ENCODE measurements at places on chromosomes 5 and 9.

DNA sequence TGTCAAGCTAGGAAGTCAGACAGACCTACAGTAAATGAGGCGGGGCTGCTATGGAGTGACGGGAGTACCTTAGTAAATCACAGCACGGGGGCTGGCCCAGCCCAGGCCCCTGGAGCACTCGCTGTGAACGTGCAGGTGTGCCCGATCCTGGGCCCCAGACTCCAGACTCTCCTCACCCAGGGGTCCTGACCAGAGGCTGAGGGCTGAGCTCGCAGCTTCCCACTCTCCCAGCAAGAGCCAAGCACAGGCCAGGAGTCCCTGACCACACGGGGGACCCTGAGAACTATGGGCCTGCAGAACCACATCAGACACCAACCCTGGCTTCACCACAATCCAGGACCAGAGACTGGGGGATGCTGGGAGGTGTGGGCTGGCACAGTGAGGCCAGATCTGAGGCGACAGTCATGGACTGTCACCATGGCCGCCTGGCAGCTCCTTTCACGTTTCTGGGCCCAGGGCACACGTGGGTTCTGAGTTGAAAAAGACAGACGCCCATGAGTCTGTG, 73.4 kb downstream of the ADAMTS2 start:
- DNase-seq: no peak

GRCh38 chr9:28503573-28503972, 930.3 kb upstream of the C9orf72 start:
- DNase-seq: no peak

- no peak for DNase-seq
Observed at GRCh38 chr9:93261735-93262523, 78.0 kb downstream of the WNK2 start.

DNA sequence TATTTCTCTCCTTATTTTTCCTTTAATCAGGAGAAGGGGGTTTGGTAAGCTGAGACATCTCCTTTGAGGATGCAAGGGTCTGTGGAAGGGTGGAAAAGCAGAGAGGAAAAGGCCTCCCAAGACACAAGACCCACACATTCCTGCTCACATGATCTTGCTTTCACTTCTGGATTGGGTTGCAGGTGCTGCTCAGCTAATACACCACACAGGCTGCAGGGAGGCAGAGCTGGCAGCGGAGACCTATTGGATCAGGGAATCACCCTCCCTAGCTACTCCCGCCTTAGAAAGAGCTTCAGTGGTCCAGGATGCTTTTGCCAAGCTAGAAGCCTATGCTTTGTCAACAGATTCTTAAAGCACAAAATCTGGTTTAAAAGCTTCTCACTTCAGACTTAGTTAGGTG, 87.6 kb upstream of the IL33 start:
- no peak for DNase-seq

DNA sequence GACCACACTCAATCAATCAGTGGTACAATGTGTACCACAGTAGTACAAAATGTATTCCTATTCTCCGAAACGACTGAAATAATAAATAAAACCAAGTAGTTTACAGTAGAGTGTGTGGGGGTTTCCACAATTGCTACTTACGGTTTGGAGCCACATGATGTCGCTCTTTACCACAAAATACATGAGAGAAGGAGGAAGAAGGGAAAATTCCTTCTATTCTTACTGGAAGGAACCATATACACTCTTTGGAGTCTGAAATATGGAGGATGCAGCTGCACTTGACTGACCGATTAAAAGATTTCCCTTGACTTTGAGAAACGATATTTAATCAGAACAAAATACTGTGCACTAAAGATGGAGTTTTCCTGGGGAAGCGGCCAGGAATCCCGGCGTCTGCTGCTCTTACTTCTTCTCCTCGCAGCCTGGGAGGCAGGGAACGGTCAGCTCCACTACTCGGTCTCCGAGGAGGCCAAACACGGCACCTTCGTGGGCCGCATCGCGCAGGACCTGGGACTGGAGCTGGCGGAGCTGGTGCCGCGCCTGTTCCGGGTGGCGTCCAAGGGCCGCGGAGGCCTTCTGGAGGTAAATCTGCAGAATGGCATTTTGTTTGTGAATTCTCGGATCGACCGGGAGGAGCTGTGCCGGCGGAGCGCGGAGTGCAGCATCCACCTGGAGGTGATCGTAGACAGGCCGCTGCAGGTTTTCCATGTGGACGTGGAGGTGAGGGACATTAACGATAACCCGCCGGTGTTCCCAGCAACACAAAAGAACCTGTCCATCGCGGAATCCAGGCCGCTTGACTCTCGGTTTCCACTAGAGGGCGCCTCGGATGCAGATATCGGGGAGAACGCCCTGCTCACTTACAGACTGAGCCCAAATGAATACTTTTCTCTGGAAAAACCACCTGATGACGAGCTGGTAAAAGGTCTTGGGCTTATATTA, at the start of gene PCDHA4:
PCDHA4 (plus strand) TSS at position 235 of the 942 bp plus-strand sequence.
- DNase-seq: peak; percentile 24

- no peak for DNase-seq
Observed at GRCh38 chr5:103474677-103475076, 87.9 kb downstream of the NUDT12 start.

DNA sequence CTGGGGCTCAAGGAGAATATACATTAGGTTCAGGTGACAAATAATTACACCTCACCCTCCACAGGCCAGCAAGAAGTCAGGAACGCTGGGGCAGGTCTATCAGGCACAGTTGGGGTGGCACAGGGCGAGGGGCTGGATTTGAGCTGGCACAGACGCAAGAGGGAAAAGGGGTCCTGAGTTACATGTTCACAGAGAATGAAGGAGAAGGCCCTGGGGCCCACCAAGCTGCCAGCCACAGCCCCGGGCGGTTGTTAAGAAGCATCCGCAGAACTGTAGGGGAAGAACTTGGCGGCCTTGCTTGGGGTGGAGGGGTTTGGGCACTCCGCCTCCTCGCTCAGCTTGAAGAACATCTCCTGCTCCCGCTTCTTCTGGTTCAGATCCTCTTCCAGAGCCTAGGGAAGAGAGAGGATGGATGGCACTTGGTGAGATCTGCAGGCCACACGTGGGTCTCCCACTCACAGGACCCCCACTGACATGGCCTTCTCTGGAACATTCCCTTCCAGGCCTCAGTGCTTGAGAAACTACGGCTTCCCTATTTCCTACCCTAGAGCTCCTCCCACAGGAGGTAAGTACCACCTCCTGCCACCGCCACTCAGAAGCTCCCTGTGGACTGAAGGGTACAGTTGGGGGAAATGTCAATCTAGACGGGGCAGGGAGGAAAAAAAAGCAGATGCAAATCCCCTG, 38.3 kb upstream of the FBXW11 start:
- DNase-seq: no peak

GRCh38 chr5:43652537-43653302, 49.7 kb downstream of the NNT start:
- no peak for DNase-seq

- no peak for DNase-seq
Observed at GRCh38 chr5:91978221-91978882, 595.2 kb upstream of the ARRDC3 start.

- no peak for DNase-seq
Observed at GRCh38 chr5:153088538-153088937, 401.9 kb upstream of the GRIA1 start.

GRCh38 chr5:83802686-83803085, 82.0 kb upstream of the HAPLN1 start:
- DNase-seq: no peak

DNA sequence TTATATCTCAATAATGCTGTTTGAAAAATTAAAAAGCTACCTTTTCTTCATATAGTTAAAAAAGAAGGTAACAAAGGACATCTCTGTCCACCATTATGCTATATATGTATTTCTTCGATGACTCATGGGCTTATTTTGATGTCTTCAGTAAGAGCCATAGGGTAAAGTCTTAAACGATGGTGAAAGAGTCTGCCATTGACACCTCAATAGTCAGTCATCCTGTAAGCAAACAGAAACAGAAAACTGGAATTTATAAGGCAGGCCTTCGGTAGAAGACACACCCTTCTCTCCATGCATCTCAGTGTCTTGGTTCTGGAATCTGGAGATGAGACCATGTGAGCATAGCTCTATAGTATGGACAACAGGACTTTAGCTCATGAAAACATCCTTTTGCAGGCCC, 87.0 kb upstream of the ZNF462 start:
- DNase-seq: no peak

DNA sequence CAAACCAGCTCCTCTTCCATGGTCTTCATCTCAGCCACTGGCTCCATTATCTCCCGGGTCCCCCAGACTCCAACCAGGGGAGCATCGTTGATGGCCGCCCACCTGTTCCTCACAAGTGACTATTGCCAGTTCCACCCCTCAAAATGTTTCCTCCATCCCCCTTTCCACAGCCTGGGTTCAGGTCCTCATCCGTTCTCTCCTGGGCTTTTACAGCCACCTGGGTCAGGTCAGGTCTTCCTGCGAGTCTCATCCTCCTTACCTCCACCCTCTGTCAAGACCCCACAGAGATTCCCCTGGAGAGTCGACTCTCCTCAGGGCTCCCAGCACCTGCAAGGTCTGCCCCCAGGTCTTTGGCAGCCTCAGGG, 133.2 kb downstream of the PAX5 start:
- no peak for DNase-seq

GRCh38 chr5:87195104-87195591, 72.5 kb upstream of the RASA1 start:
- no peak for DNase-seq

GRCh38 chr5:13501176-13501575, 443.3 kb downstream of the DNAH5 start:
- DNase-seq: peak; percentile 13

DNA sequence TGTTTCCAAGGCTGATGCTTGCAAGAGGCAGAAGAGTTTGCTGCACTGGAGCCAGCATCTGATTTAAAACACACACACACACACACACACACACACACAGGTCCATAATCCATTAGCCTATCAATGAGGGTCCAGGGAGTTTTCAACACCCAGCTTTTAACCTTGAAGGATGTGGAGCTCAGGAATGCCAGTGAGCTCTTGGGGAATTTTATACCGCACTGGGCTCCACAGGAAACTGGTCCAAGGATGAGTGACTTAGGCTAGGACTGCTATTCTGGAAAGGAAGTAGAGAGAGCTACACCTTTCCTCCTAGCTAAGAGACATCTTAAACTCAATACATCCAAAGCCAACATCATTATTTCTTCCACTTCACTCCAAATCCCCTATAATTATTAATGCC, 942 bp upstream of the NRG2 start:
- DNase-seq: no peak

DNA sequence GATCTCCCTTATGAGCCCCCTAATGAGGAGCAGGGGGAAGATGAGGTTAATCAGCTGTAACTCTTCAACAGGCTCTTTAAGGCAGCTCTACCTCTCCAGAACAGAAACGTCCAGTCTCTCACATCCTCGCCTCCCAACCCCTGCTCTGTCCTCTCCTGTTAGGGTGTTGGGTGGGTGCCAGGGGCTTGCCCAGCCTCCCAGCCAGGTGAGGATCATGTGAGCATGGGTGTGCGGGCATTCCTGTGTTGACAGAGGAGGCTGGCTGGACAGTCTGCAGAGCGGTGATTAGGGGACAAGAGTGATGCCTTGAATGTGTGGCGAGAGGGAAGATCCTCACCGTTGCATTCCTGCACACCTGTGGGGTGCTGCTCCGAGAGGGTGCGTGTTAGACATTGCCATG, 51.7 kb downstream of the CCDC180 start:
- no peak for DNase-seq

DNA sequence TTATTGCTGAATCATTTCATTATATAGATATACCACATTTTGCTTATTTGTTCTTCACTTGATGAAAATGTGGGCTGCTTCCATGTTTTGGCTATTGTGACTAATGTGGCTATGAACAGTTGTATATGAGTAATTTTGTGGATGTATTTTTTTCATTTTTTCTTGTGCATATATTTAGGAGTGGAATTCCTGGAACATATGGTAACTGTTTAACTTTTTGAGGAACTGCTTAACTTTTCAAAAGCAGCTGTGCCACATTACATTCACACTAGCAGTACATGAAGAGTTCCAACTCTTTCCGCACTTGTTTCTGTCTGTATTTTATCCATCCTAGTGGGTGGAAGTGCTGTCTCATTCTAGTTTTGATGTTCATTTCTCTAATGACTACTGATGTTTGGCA, 67.8 kb downstream of the JAK2 start:
- DNase-seq: no peak

- no peak for DNase-seq
Observed at GRCh38 chr5:96626956-96627355, 35.2 kb upstream of the CAST start.

GRCh38 chr5:79697222-79698170, 7.9 kb downstream of the CMYA5 start:
- no peak for DNase-seq
